ENCODE measurements at places on chromosomes 7 and 10.
A peak's percentile ranks its signal among the peaks of the same experiment; 100 is the strongest.

DNA sequence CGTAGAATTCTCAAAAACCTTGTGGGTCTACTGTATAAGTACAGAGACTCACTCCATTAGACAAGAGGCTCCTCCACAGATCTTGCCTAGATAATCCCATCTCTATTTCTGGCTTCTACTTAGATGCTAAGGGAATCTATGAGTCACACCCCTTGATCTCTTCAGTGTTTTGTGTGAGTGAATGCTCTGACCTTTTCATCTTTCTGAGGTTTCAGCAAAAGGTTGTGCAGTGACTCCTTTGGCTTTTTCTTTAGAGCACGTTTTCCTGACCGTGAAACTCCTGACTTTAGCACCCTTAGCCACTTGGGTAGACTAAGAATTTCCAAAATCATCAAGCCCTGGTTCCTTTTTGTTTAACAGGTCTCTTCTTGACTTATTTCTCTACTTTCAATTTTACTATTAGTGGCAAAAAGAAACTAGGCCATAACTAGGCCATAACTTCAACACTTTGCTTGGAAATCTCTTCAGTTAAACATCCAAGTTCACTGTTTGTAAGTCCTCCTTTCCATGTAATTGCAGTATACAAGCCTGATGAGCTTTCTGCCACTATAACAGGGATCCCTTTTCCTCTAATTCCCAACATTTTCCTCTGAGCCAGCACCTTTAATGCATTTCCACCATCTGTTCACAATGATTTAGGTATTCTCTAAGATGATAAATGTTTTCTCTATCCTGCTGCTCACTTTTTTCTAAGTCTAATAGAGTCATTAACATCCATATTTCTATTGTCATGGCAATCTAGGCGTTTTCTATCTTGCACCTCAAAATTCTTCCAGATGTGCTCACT is 19.4 kb downstream of the COPG2 start:
- peak; percentile 40 for DNase-seq

DNA sequence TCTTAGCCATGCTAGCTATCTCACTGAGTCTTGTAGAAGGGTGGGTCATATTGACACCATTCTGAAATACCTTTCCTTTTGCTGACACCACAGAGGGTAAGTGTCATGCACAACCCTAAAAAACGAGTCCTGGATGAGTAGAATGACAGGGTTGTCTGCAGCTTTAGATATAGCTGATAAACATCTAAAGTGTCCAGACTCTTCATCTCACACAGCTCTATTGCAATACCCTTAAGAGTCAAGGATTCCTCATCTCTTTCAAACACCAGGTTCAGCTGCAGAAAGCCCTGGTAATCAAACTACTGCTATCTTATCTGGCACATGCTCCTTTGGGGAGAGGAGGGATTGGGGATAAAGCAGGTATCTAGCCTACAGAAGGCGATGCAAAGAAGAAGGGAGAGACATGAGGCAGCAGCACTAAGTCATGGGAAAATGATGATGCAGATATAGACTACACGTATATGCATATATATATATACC is 127.0 kb downstream of the ANK3 start:
- DNase-seq = no peak

GRCh38 chr10:132002004-132002403 is 20.3 kb upstream of the BNIP3 start:
- no peak for DNase-seq

GRCh38 chr7:140062118-140062527 is 628 bp downstream of the PARP12 start:
- DNase-seq = no peak
